Naive thymus-derived CD8-positive, alpha-beta T cell (primary cell): ENCODE measurements at places on chromosomes 16 and 17. TPM values are rescaled to one million over a fixed set of nuclear protein-coding genes. Genes with fewer than 3 reads are reported as not detected.

The ELMO3 gene
- 5.6 TPM for total RNA-seq

The ARHGDIG gene
- total RNA-seq: not detected

The RAB34 gene
- total RNA-seq: 5.7 TPM

The SAT2 gene
- 76.6 TPM for total RNA-seq

DNA sequence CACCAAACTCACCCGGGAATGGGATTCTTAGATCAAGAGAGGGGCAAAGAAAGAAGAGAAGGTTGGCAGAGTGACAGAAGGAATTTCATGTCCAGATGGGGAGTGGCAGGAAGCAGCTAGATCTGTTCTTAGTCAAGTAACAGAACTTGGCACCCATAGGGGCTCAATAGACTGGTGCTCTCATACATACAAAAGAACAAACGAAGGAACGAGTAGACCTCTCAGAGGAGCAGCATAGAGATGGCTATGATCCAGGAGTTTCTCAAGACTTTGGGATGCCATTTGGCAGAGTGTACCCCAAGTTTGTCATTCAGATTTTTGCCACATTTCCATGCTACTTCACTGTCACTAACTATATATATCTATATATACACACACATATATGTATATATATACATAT, 47.9 kb downstream of the GINS3 start:
- no peak for DNase-seq

DNA sequence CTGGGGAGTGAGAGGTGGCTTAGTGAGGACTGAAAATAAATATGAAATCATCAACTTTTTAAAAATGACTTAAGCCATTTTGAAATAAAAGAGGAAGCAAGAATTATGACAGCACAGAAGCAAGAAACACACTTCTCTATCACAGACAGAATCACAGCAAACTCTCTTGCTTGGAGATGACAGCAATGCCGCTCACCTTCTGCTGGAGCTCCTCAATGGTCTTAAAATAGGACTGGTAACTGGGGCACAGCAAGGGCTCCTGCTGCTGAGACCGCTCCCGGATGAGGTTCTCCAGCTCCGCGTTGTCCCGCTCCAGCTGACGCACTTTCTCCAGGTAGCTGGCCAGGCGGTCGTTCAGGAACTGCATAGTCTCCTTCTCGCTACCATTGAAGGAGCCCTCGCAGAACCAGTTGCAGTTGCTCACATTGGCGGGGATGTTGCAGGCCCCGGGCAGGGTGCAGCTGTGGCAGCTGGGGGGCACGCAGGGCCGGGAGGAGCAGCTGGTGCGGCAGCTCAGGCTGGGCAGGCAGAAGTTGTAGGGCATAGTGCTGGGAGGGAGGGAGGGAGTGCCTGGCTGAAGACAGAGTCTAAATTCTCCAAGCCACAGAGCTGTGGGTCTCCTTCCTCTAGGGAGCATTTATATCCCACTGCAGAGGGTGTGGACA, at the start of gene KRT31:
Gene KRT31, minus strand, starts transcription at position 613 of the 665 bp plus-strand sequence. Its CDS starts 69 bp downstream, at position 544.
- DNase-seq: no peak
